NCI-H1436 treated with DMSO at 0.1 percent for 48 hours (cell line): ENCODE measurements at places on chromosomes 16 and 17.

DNA sequence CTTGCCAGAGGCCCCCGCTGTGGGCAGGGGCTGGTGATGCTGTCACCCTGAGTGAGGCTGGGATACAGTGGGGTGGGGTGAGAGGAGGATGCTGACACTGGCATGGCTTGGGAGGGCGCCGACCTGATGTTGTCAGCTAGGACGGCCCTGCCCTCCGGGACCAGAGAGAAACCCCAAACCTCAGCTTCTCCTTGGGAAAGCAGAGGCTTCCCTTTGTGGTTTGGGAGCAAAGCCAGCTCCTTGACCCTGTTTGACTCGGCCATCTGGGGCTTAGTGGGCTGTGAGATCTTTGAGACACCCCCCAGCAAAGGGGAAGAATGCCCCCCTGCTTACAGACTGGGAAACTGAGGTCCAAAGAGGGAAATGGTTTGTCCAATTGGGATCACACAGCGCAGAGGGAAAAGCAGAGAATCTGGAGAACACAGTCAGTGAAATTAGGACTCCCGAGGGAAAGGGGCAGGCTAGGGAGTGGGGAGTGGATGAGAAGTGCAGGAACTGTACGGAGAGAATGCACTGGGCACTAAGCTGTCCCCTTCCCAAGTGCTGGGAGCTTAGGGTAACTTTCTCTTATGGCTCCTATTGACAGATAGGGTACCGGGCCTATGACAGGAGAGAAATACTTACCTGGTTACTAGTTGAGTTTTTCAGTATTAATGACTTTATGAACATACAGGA lies 40.7 kb upstream of the DLX4 start:
- DNase-seq = no peak

DNA sequence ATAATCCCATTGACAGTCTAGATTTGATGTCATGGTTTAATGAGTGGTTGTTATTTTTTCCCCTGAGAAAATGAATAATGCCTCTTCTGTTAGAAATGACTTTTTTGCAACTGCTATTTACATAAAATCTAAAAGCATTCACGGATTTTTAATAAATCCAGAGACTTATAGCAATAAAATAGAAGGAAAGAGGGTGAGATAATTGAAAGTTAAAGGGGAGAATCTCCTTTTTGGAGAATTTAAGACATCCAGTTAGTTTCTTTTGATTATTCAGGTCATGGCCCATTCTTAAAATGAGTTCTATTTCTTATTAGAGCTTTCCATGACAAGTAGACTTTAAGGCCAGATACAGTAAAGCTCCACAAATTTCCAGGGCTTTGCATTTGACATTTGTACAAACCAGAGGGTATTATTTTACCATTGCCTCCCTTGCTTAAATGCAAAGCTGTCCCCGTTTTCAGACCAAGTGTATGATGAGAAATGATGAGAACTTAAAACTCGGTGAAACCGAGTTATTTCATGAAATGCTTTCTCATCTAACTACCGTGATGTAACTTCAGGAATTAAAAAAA lies 789.0 kb upstream of the SOX9 start:
- no peak for DNase-seq

GRCh38 chr17:50349243-50349600 lies 3.3 kb downstream of the XYLT2 start:
- DNase-seq = no peak

DNA sequence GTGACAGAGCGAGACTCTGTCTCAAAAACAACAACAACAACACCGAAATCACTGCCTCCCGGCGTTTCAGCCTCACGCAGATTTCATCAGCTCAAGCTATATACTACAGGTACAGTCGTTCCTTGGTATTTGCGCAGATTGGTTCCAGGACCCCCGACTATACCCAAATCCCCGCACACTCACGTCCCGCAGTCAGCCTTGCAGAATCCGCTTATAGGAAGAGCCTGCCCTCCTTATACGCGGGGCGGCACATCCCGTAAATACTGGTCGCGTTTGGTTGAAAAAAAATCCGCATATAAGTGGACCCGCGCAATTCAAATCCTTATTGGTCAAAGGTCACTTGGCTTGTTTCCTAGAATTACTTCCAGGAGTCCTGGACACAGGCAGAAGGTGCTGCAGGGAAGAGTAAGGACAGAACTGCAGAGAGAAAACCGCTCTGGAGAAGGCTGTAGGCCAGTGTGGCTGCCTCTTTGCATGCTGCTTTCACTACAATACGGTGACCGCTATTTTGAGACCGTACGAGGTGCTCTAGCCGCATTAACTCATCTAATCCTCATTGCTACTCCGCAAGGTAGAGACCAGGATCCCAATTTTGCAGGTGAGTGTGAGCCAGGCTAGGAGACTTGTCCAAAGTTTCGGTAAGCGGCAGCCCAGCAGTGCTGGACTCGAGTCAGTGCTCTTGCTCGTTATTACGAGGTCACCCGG lies 718 bp downstream of the NDUFAB1 start:
- no peak for DNase-seq

- no peak for DNase-seq
These were observed 145.9 kb downstream of the CDH8 start for GRCh38 chr16:61890386-61890785.

DNA sequence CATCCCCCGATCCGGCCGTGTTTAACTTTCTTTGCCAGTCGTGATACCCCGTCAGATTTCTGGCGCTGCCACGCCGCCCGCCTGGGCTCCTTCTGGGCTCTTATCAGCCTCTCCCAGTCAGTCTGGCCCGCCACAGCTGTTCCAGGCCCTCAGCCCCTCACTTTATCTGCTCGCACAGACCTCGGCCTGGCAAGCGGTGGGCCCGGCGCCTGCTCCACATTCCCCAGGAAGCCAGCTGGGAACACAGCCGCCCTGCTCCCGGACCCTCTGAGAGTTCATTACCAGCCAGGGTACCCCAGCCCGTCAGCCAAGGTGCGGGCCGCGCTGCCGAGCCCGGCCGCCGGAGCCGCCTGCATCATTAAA lies 157.5 kb downstream of the ZNF423 start:
- DNase-seq = no peak

GRCh38 chr16:64880006-64880405 lies 241.9 kb downstream of the CDH11 start:
- DNase-seq = no peak

- no peak for DNase-seq
These were observed 27.3 kb downstream of the USP7 start for GRCh38 chr16:8936421-8936820.

GRCh38 chr17:45784293-45784740 lies at the start of gene CRHR1:
Gene CRHR1, plus strand, starts transcription at chr17:45784320. Its CDS starts 225 bp downstream, at chr17:45784545.
- no peak for DNase-seq

- no peak for DNase-seq
These were observed 42.8 kb upstream of the GFOD2 start for GRCh38 chr16:67761924-67762323.

- DNase-seq = no peak
These were observed 757 bp downstream of the ORMDL3 start for GRCh38 chr17:39926588-39927100.

- no peak for DNase-seq
These were observed 97.8 kb upstream of the CORO6 start for GRCh38 chr17:29720551-29720950.

GRCh38 chr17:39922006-39922405 lies 3.6 kb upstream of the GSDMB start:
- no peak for DNase-seq

GRCh38 chr16:78177218-78177617 lies 77.8 kb downstream of the WWOX start:
- no peak for DNase-seq

DNA sequence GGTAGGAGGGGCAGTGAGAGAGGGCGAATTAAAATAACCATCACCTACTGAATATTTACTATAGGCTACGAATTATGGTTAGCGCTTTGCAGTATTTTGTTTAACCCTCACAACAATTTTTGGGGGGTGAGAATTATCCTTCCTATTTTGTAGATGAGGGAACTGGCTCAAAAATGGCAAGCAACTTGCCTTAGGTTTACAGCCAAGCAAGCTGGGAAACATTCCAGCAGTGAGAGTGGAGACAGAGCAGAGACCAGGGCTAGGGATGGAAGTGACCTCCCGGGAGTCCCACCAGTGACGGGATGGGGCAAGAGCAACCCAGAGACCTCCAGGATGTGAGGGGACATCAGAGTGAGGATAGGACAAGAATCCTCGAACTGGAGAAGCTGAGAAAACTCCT lies 352 bp upstream of the VMO1 start:
- no peak for DNase-seq

- peak; percentile 90 for DNase-seq
These were observed 804 bp downstream of the TGFB1I1 start for GRCh38 chr16:31472709-31473203.

GRCh38 chr17:8173056-8173870 lies 2.9 kb downstream of the TMEM107 start:
- DNase-seq = peak; percentile 90

DNA sequence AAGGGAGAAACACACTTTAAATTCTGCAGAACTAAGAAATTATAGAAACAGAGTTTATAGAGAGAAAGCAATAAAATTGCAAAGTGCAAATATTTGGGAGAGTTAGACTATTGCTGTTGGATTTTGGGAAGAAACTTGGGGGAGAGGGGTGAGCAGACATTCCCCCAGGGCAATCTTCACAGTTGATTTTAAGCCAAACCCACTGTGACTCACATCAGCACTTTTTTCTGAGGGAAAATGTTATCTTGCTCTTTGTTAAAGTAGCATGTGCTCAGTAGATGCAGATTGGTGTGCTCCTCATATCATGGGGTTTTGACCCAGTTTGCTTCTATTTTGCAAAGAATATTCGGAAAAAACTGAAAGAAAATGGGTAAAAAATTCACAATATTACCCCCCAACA lies 367.6 kb downstream of the CDH11 start:
- no peak for DNase-seq

- no peak for DNase-seq
These were observed 90.0 kb upstream of the GPRC5B start for GRCh38 chr16:19974607-19975006.

DNA sequence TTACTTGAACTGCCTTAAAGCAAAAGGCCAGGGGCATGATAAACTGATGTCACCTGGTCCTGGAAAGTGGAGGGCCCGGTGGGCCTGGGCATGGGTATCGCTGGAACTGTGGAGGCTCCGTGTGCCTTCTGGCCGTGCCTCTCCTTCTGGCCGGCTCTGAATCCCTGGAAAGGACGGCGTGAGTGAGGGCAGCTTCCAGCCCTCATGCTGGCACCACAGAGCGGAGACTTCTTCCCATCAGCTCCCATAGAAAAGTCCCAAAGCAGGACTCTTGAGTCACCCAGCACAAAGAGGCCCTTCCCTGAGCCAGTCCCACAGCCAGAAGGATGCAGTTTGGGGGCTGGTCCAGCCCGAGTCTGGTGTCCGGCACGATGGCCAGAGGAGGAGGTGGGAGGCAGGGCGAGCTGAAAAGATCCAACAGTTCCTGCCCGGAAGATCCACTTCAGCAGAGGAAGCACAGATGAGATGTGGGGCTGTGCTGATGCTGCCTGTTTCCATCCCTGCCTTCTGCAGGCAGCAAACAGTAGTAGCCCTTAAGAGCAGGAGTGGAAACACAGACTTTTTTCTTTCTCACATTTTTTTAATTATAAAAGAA lies 7.8 kb downstream of the GAA start:
- DNase-seq = no peak

- DNase-seq = peak; percentile 43
These were observed 38.8 kb downstream of the PKD1L3 start for GRCh38 chr16:71961066-71962039.

DNA sequence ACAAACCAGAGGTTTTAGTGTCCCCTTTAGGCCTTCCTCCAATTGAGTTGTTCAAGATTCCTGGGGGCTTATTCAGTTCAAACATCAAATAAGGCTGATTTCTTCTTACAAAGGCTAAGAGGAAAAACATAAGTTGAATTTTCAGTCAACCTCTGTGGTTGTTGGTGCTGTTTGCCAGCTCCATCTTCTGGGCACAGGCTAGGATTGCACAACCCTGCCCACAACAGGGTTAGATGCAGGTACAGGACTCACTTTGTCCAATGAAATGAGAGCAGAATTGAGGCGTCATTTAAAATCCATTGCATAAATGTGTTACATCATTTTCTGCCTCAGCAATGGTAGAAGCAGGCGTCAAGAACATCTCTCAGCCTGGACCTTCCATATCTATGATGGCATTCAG lies 173.3 kb downstream of the PMP22 start:
- no peak for DNase-seq

- no peak for DNase-seq
These were observed 160.1 kb upstream of the CDH5 start for GRCh38 chr16:66206363-66206762.

- DNase-seq = no peak
These were observed 1.3 kb upstream of the GJC1 start for GRCh38 chr17:44831371-44831770.

DNA sequence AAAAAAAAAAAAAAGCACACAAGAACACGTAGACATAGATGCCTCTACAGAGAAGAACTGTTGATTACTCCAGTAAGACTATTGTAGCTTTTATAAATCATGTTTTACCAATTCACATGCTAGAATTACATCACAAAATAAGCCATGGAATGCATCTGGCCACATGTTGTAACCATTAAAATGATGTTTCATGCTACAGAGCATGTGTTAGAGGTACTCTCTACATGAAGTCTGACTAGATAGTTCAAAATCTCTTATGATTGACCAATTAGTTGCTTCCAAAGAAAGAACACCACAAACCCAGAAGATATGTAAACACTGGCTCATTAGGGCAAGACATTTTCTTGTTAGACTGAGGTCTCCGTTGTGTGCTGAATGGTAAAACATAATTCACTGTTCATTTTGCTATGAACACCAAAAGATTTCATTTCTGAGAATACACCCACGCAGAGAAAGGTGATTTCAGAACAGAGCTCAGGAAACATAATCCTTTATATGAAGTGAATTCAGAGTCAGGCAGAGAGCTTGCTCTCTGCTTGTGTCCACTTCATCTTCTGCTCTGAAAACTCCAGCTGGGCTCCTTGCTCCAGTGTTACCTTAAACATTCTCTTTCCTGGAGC lies 411.4 kb upstream of the SOX9 start:
- no peak for DNase-seq

DNA sequence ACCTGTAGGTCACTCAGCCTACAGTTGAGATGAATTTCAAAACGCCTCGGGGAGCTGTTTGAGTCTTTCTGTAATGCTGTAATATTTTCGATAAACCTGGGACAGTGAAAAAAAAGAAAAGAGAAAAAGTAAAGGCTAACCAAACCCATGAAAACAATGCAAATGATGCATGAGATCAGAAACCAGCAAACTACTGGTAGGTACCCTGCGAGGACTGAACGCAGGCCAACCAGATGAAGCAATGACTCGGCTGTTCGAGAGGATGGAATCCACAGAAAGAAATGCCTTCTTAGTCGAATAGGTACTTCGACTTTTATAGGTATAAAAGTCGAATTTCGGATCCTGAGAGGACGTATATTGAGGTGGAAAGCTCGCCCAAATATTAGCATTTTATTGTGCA lies 509 bp upstream of the ATAD5 start:
- no peak for DNase-seq
